ENCODE measurements at places on chromosomes 13 and 19.
A peak's percentile ranks its signal among the peaks of the same experiment; 100 is the strongest.

- no peak for DNase-seq
These were observed 77.3 kb downstream of the ZIC5 start for GRCh38 chr13:99894105-99894839.

- no peak for DNase-seq
These were observed 342.2 kb upstream of the KLF12 start for GRCh38 chr13:74476365-74476764.

DNA sequence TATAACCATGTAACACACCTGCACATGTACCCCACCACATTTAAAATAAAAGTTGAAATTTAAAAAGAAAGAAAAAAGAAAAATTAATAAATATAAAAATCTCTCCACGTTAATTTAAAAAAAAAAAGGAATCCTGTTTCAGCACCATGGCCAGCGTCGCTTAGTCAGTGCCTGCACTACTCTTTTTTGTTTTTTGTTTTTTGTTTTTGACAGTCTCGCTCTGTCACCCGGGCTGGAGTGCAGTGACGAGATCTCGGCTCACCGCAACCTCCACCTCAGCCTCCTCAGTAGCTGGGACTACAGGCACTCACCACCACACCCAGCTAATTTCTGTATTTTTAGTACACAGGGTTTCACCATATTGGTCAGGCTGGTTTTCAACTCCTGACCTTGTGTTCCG lies 835.9 kb downstream of the UQCRFS1 start:
- no peak for DNase-seq

DNA sequence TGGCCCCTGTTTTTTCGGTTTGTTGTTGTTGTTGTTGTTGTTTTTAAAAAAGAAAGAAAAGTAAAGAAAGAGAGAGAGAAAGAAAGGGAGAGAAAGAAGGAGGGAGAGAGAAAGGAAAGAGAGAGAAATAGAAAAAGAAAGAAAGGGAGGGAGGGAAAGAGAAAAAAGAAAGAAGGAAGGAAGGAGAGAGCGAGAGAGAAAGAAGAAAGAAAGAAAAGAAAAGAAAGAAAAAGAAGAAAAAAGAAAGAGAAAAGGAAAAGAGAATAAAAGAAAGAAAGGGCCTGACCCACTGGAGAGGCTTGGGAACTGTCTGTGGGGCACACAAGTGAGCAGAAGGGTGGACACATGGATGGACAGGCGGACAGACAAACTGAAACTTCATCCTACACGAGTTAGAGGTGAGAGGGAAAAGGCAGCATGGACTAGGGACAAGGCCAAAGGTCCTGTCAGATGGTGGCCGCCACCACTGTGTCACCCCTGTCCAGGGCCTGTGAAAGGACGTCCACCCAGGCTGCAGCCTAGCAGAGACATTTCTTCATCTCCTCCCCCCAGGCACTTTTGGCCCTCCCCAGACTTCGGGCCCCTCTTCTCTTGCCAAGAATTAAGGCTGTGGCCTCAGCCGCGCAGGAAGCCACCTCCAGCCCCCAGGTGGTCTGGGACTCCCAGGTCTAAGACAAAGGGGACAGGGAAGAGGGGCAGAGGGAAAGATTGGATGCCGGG lies 9.1 kb upstream of the BCAM start:
- DNase-seq: no peak

DNA sequence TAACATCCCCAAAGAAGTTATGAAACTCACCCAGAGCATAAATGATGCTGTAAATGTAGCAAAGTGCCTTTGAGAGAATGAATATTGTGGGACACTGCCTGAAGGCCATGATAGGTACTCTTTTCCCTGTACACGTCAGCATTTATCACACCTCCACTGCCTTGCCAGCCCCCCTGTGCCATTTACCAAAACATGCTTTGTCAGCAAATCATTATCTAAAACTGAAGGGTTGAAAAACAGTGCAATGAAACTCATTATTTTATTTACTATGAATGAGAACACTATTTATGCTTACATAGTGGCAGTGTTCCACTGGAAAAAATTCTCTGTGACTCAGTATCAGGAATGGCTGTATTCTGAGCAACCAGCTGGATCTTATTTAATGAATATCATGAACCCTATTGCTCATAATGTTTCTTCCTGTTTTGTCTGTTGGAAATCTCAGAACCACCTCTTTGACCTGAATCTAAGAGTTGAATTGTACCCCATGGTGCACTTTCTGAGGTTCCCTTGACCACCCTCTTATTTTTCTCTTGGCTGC lies 564.1 kb downstream of the DCT start:
- DNase-seq: peak; percentile 12

- DNase-seq: no peak
These were observed 4.5 kb upstream of the EEF1AKMT1 start for GRCh38 chr13:20778311-20778710.

- DNase-seq: no peak
These were observed 18.3 kb upstream of the DHRS12 start for GRCh38 chr13:51822106-51822815.

DNA sequence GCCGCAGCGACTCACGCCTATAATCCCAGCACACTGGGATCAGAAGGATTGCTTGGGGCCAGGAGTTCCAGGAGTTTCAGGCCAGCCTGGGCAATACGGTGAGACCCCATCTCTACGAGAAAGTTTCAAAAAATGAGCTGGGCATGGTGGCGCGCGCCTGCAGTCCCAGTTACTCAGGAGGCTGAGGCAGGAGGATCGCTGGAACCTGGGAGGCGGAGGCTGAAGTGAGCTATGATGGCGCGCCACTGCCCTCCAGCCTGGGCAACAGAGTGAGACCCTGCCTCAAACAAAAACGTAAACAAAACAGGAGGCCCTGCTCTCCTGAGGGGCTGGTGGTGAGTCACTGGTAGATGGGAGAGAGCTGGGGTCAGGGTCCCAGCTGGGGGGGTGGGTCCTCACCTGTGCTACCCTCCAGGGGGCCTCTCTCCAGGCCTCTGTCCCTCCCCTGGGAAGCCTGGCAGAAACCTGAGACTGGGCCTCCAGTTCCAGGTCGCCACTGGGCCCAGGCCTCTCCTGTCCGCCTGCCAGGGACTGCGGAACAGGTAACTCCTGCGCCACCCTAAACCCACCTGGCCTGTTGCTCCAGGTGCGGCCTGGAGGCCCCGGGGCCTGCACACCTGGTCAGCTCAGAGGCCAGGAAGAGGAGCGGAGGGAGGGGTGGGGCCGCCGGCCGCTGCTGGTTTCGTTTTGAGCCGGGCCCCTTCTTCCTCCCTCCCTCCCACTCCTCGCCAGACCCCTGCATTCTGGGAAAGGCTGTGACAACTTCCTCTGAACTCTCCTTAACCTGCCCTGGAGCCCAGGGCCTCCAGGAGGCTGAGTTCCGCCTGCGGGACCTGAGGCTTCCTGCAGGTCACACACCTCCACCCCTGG lies 17.2 kb upstream of the ZBTB7A start:
- DNase-seq: no peak

- DNase-seq: no peak
These were observed 8.9 kb downstream of the DHX34 start for GRCh38 chr19:47357788-47358680.

GRCh38 chr19:3608079-3608641 lies 1.5 kb upstream of the TBXA2R start:
- no peak for DNase-seq

GRCh38 chr19:27750391-27751043 lies 1462.4 kb downstream of the UQCRFS1 start:
- no peak for DNase-seq

DNA sequence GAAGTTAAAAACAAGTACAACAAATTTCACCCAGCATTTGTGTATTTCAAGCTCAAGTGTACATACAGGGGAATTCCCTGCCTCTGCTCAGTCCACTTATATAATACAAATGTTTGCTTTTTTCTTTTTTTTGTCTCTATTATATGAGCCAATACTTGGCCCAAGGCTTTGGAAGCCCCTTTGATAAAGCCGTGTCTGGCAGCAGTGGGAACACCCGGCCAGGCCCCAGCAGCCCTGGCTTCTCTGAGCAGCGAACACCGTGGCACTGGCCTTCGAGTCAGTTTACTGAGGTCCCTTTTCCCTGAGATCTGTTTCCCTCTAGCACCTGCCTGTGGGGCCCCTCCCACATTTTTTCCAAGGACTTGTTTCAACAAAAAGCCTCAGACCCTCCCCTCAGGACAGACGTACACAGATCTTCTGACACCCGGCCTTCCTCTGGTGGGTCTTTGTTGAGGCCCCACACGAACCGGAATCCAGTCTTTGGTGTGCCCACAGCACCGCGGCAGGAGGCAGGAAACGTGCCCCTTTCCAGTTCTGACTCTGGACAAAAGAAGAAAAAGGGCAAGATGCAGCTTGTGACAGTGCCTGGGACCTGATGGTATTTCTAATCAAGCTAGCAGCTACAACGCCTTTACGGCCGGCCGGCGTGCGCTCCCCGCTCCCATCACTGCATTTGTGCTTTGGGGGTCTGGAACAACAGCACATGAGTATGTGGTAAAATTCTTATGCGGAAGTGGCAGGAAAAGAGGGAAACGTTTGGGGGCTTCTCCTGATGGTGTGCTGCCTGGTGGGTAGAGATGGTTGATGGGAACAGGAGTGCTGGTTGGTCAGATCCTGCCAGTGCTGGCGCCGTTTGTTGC lies 13.8 kb downstream of the SIPA1L3 start:
- DNase-seq: no peak

DNA sequence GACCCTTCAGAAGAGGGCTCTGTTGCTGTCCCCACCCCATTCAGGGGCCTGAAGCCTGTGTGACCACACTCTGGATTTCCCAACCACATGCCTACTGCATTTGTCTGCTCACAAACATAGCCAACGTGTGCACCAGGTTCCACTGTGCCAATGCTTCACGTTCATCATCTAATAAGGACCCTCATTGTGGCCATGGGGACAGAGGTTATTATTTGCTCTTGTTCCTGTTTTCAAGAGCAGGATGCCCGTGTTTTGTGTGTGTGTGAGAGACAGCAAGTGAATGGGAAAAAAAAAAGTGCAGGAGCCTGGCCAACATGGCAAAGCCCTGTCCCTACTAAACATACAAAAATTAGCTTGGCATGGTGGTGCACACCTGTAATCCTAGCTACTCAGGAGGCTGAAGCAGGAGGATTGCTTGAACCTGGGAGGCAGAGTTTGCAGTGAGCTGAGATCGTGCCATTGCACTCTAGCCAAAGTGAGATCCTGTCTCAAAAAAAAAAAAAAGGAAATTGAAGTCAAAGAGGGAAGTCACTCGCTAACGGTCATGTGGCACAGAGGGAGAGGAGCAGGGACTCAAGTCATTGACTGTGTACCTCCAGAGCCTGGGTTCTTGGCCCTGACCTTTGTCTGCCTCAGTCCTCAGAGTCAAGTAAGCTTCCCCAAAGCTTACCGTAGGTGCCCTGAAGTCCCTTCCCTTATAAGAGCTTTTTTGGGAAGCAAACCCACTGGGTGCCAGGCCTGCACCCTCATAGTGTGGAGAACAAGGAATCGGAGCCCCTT lies 6.9 kb downstream of the B3GNT8 start:
- DNase-seq: no peak

DNA sequence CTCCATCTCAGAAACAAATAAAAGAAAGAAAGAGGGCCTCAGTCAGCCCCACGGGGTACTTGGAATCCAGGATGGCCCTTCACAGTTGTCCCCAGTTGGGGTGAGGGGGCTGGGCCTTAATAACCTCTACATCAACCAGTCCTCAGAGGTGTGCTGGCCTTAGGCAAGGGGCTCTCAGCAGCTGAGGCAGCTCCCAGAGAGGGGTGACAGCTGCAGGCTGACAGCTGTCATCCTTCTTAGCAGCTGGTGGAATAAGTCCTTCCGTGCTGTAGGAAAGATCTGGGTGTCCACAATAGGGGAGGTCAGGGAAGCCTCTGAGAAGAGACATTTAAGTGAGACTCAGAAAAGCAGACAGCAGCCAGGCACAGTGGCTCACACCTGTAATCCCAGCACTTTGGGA lies 7.4 kb downstream of the BCAM start:
- no peak for DNase-seq

DNA sequence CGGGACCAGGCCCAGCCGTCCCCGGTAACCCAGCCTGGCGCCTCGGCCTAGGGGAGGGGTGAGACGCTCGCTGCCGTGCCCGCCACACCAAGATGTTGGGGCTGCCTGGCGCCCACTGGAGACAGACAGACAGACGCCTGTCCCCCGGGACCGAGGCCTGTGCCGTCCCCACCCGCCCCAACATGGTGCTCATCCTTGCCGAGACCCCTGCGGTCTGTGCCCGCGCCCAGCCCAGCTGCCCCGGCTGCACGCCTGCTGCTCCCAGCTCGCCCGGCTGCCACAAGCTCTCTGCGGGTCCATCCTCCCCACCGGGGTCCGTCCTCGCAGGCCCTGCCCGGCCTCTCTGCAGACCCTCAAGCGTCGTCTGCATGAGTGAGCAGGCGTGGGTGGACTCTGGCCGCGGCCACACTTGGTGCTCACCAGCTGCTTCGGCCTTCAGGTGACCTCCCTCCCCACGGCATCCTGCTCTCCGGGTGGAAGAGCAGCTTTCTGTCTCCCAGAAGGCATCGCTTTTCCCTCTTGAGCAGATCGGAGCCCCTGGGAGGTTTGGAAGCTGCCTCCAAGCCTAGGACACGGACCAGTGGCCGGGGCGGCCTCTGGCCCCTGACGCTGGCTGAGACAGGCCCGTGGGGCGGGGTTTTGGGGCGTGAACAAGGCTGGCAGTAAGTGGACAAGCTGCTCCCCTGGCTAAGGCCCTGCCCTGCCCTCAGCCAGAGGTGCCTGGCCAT lies 6.7 kb upstream of the TMPRSS9 start:
- no peak for DNase-seq

- no peak for DNase-seq
These were observed 359.2 kb downstream of the KCTD12 start for GRCh38 chr13:76527041-76527440.

GRCh38 chr13:38883783-38884182 lies 106.8 kb downstream of the STOML3 start:
- no peak for DNase-seq

DNA sequence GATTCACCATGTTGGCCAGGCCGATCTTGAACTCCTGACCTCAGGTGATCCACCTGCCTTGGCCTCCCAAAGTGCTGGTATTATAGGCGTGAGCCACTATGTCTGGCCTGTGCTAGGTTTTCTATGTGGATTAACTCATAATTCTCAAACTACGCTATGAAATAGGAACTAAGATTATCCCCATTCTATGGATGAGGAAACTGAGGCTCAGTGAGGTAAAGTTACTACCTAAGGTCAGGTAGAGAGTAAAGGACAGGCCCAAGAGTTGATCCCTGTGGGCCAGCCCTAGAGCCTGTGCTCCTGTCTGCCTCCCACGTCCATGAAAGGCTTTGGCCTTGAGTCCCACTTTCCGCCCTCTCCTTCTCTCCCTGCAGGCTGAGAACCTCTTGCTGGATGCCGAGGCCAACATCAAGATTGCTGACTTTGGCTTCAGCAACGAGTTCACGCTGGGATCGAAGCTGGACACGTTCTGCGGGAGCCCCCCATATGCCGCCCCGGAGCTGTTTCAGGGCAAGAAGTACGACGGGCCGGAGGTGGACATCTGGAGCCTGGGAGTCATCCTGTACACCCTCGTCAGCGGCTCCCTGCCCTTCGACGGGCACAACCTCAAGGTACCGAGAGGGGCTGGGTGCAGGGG lies 20.1 kb downstream of the MARK4 start:
- no peak for DNase-seq

DNA sequence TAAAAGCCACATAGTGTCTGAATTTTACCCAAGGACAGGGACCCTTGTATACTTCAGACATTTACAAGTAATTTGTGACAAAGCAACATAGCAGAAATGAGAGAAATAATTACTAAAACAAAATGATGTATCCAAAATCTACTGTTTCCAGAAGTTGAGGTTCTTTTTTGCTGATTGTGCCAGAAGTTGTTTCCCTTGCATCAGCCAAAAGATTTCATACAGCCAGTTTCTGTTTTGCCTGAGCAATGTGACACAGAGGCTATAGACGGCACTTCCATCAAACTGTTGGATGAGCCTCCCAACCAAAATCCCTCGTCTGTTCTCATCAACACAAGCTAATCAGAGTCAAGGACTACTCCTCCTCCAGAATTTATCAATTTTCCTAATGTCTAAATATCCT lies 913.2 kb upstream of the GPC6 start:
- DNase-seq: no peak

All from amniotic stem cell (primary cell).